ENCODE measurements at places on chromosomes 12 and 14.

- no peak for DNase-seq
Observed at GRCh38 chr14:40345334-40345733, 913.1 kb upstream of the FBXO33 start.

DNA sequence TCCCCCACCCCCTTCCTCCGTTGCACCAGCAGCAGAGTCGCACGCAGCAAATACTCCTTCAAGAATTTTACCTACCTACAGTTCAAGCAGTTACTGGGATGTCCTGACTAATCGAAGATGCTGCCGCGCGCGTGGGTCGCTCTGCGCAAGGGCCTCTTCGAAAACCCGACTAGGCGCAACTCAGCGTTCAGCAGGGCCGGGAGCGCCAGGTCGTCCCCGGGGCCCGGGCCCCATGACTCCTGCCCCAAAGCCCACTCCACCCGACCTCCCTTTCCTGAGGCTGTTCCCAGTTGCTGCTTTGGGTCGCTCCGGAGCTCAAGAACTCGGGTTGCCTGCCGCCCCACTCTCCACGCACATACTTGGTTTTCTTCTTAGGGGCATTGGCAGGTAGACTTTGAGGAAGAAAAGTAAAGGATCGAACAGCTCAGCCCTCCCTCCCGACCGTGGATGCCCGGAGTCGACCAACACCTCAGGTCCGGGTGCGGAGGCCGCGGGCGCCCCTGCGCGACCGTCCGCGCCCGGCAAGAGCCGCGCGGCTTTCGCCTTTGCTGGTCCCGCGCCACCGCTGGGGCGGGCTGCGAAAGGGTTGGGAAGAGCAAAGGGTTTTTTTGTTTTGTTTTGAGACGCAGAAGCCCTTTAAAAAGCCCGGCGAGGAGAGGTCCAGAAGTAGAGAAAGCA is 1.9 kb downstream of the BMP4 start:
- DNase-seq: no peak

GRCh38 chr12:3905664-3906063 is 32.5 kb upstream of the PARP11 start:
- DNase-seq: no peak

- DNase-seq: peak; percentile 65
Observed at GRCh38 chr14:104677512-104678332, 11.7 kb upstream of the INF2 start.

- DNase-seq: no peak
Observed at GRCh38 chr12:92000597-92000996, 145.0 kb downstream of the BTG1 start.

- DNase-seq: no peak
Observed at GRCh38 chr12:121282072-121282742, 14.3 kb downstream of the CAMKK2 start.

DNA sequence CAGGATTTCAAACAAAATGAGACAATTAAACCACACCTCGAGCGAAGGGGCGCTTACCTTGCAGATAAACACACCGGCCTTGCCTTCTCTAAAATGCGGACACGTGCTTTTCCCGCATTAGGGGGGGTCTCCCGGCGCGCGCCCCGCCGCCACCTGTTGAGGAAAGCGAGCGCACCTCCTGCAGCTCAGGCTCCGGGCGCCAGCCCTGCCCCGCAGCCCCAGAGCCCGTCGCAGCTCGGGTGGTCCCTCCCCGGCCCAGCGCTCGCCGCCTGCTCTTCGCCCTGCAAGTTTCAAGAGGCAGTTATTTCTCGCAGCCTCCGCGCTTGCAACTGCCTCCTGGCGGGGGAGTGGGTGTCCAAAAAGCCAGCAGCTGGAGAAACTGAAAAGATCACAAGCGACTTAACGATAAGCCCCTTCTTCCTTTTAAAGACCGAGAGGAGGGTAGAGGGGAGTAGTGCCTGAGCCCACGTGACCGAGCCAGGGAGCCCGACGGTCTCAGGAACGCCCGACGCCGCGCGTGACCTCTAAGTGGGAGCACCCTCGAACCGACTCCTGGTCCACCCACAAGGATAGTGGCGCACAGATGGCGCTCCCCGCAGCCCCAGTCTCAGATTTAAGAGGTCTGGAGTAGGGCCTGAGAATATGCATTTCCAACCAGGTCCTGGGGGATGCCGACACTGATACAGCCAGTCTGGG is at the start of gene ESR2:
Gene ESR2 (minus strand): TSS at position 396 of the 696 bp plus-strand sequence. CDS start 11,386 bp downstream, outside the sequence.
- peak; percentile 11 for DNase-seq

DNA sequence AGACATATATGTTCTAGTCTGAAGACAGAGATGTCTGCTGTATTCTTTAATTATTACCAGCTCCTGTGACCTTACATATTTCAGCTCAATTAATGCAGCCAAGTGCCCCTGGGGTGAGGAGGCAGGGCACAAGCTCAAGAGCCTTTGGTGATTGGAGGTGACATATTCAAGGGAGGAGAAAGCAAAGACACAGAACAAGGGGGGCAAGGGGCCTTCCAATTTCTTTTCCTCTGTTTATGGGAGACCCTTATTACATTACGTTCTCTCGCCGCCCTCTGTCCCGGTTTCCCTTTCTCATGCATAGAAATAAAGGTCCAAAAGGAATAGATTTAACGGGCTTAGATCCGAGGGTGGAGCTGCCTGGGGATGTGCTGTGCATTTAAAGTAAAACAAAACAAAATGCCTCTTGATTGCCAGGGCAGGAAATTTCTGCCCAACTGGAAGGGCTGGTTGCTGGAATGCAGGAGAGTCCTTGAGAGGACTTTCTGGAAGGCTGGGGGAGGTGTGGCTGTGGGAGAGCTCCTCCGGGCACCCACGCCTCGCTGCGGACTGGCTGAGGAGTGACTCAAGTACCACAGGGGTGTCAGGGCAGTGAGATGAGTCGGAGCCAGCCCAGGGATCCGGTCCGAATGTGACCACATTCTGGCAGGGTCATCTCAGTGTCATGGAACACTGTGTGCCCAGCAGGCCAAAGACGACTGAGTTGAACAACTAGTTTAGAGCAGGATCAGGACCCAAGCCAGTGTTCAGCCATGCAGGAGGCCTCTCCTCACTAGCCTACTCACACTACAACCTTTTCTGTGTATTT is 32.1 kb upstream of the GSG1 start:
- no peak for DNase-seq

DNA sequence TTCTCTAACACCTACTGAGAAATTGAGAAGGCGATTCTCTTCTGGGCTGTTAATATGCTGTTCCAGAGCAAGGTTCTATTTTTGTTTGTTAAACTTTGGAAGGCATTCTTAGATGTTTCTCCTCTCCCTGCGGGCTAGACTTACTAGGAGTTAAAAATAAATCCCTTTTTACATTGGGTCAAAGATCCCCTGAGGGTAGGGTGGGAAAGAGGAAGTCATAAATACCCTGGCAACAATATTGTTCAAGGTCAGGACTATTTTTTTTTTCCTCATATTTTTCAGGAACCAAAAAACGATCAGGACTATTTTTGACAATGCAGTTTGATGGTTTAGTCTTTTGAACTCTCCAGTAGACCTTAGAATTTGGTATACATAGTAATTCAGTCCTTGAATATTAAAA is 12.0 kb upstream of the SLC2A14 start:
- DNase-seq: no peak

DNA sequence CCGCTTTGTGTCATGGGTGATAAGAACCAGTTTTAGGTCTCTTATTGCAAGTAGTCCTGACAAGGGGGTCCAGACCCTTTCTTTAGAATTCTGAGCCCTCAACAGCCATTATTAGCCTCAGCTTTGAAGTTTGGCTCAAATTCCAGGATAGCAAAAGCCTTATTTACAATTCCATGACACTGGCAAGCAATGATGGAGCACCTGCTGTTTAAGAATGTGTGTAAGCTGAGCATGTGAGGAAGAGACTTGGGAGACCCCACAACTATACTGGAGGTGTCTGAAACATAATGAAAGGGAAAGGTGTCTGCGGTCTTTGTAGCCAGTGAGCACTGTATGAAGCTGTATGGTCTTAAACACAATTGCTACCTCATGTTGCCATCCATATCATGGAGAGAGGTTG is 119.8 kb downstream of the TBX5 start:
- DNase-seq: no peak

GRCh38 chr14:24253936-24254335 is 9.0 kb downstream of the TGM1 start:
- no peak for DNase-seq

- DNase-seq: no peak
Observed at GRCh38 chr14:102194856-102195255, 55.2 kb downstream of the WDR20 start.

- DNase-seq: no peak
Observed at GRCh38 chr14:101082036-101082435, 178.5 kb upstream of the RTL1 start.

- peak; percentile 48 for DNase-seq
Observed at GRCh38 chr12:7439579-7440505, 4.1 kb downstream of the CD163L1 start.

DNA sequence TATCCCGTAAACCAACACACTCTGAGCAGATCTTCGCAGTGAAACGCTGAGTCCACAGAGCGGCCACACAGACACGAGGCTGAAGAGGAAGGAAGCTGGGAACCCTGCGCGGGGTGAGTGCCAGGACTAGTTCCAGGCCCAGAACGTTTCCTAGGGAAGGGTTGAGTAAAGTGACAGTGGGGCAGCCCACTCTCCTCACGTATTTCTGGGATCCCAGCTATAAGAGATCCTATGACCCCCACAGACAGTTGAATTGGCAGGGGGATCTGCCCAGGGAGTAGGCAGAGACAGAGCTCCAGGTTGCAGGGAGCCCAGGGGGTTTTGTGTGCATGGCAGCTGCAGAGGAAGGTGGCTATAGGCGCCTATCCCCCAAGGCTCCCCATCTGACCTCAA is 51.1 kb downstream of the GTF2A1 start:
- no peak for DNase-seq

- DNase-seq: no peak
Observed at GRCh38 chr14:95478818-95479217, 37.6 kb downstream of the SYNE3 start.

GRCh38 chr14:96245710-96246538 is 10.1 kb upstream of the BDKRB1 start:
- DNase-seq: no peak

DNA sequence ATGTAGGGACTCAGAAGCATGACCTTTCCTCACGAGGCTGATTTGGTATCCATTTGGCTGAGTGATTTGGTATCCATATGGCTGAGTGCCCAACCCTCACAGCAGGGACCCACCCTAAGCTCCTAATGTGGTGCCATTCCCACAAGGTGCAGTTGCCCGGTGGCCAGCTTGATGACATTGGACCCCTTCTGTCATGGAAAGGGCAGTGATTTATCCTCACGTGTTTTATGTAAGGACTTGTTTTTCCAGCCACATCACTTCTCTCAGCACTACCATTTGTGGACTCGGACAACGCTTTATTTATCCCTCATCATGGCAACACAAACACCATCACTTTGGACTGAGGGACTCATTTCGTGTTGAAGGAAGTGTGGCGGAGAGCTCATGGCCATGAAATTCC is 8.5 kb upstream of the CDC42BPB start:
- no peak for DNase-seq

- DNase-seq: no peak
Observed at GRCh38 chr12:45429831-45430230, 213.9 kb downstream of the ANO6 start.

GRCh38 chr12:89857652-89858274 is 149.1 kb upstream of the ATP2B1 start:
- no peak for DNase-seq

DNA sequence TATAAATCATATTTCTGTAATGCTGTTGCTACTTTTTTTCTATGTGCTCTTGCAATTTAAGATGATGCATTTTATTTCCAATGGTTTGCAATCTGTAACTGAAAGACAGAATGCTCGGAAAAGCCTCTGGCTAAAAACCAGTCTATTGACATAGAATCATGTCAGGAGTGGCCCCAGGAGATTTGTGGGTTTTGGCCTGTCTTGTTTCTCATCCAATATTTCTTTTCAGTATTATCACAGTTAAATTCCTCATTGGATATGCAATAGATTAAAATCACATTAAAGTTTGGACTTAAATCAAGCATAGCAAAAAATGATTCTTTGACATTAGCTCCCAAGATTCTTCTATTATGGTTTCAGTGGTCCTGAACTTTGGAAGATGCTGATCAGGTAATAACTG is 19.1 kb upstream of the SLC38A2 start:
- no peak for DNase-seq

DNA sequence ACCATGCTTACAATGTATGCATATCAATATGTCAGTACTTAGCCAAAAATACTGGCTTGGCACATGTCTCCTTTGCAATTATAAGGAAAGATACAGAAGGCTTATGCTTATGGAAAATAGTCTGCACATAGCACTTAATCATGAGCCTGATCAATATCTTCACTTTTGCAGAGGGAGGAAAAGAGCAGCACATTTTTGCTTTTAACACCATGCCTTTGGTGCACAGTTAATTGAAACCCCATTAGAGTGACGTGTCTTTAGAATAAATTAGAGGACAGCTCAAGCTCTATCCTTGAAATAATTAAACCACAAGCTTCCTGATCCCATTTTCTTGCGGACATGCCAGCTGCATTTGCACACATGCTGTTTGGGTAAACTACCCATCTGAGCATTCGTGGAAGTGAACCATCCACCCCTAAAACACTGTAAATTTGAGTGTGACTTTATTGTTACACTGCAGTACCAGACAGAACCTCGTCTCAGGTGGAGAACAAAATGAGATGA is 839.9 kb upstream of the MGAT4C start:
- no peak for DNase-seq

DNA sequence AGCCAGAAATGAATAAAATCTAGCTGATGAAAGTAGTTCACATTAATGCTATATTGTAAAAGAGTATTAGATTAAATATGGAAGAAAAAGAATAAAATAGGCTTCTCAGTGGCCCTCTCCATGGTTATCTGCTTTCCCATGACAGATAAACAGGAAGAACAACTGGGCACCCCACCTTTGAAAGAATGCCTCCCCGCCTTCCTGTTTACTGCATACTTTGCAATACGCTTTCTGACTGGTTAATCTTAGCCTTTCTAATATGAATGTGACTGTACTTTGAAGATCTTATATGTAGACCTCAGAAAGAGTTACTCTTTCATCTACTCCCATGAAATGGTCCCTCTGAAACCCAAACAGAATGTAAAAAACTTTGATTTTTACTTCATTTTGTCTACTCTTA is 34.1 kb upstream of the DAAM1 start:
- DNase-seq: no peak
